ENCODE measurements at places on chromosomes 4 and X.

DNA sequence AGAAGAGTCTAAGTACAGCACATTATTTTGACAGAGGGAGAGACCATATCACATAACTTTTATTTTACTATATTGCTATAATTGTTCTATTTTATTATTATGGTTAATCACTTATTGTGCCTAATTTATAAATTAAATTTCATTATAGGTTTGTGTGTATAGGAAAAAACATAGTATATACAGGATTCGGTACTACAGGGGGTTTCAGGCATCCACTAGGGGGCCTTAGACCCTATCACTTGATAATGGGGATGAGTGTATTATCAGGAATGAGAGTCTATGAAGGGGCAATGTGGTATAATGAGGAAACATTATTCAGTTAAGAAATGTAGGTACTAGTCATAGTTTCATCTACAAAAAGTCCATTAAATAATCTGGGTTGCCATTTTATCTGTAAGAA, 833.1 kb downstream of the C4orf33 start:
- DNase-seq = no peak

GRCh38 chr4:151144329-151145072, 45.1 kb downstream of the RPS3A start:
- DNase-seq = no peak

- no peak for DNase-seq
Measured at GRCh38 chr4:16032396-16032770, 51.4 kb downstream of the PROM1 start.

- no peak for DNase-seq
Measured at GRCh38 chr4:40557736-40558135, 71.9 kb downstream of the RBM47 start.

GRCh38 chrX:52166840-52167239, 17.8 kb upstream of the MAGED4 start:
- DNase-seq = no peak

- no peak for DNase-seq
Measured at GRCh38 chr4:8916351-8916885, 44.8 kb upstream of the HMX1 start.

DNA sequence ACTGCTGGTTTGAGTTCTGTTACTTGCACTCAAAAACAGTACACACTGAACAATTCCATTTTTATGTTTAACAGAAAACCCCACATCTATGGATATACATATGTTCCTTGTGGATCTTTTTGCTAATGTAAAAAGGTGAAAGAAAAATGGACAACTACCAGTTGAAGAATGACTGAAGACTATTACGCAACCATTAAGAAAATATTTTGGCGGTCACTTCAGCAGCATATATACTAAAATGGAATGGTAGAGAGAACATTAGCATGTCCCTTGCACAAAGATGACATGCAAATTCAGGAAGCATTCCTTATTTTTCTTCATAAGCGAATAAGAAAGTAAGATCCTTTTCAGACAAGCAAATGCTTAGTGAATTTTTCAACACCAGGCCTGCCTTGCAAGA, 84.6 kb upstream of the FMR1 start:
- DNase-seq = no peak

DNA sequence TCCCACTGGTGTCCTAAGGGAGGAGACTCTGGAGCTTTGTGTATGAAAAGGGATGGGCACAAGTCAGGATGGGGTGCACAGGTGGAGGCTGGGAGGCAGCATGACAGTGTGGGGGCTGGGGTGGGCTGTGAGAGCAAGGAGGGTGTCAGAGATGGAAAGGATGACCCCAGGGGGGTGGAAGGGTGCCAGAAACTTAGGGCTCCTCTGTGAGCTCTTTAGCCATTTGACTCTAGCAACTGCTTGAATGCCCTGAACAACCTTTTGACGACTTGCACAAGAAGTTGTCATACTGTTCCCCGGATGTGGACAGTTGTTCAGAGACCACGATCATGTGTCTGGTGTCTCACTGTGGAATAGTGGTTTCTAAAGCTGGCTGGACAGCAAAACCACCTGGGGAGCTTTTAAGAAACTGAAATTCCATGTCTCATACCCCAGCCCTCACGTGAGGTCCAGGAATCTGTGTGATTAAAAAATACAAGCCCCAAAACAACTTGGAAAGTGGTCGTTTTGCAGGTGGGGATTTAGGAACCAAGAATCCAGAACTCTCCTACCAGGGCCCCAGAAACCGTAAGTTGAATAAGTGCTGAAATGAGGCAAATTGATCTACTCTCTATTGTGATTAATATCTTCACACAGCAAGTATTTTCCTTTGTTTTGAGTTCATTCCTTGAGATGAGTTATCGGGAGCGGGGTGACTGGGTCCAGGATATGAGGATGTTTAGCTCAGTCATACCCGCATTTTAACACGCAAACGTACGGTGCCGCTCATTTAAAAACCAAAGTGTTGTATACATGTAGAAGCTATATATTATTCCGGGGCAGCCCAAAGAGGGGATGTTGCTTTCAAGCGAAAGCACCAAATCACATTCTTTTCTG, 3.4 kb downstream of the RHOH start:
- DNase-seq = no peak

DNA sequence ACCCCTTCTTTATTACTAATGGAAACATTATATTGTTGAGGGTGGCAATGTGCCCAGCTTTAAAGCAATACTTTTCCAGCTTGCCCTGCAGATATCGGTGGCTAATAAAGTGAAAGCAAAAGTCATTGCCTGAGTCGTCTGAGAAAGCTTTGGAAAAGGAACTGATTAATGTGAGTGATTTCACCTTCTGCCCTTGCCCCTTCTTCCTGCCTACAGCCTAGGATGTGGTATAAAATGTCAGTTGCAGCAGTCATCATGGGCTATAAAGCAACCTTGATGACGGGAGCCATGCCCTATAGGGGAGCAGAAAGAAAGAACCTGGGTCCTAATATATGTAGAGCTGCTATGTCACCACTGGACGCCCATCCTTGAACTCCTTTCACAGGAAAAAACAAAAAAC, 132.4 kb upstream of the USP9X start:
- no peak for DNase-seq
